ENCODE measurements at places on chromosomes 5 and 9.

- no peak for DNase-seq
These were observed 19.4 kb upstream of the LRRC14B start for GRCh38 chr5:171801-172331.

GRCh38 chr5:149445343-149445738 lies 66.2 kb upstream of the IL17B start:
- no peak for DNase-seq

- DNase-seq: no peak
These were observed 601 bp downstream of the FBXO38 start for GRCh38 chr5:148384380-148384737.

DNA sequence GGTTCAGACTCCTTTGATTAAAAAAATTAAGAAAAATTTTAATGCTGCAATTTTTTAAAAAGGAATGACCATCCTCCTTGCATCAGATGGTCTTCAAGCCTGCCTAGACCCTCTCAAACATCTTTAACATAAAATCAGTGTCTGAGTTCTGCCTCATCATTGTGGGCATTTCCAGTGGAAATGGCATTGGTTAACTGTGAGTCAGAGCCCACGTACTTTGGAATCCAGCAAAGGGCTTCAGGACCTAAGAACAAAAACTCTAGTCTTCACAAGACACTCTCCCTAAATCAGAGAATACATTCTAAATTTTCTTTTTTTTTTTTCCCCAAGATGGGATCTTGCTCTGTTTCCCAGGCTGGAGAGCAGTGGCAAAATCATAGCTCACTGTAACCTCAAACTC lies 9.4 kb upstream of the C5orf15 start:
- peak; percentile 85 for DNase-seq

- DNase-seq: no peak
These were observed 322.2 kb downstream of the GLIS3 start for GRCh38 chr9:3977614-3978112.

GRCh38 chr9:132127888-132128534 lies 33.8 kb upstream of the NTNG2 start:
- no peak for DNase-seq

- no peak for DNase-seq
These were observed 18.7 kb upstream of the WNT8A start for GRCh38 chr5:138065102-138065501.

DNA sequence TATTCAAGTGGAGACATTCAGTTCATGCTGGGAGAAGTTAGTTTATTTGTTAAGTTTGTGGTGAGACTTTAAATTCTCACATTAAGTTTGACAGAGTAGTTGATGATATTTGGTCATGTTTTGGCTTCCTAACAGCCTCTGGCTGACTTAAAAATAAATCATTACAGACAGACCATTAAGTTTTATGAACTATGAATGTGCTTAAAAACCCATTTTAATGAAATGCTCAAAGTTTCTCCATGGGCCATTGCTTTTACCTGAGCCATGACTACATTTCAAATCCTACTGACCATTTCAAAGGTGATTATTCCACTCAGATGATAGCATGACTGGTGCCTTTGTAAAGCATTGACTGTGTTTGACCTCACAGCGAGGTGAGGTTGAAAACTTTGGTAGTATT lies 192.7 kb downstream of the LRRC70 start:
- no peak for DNase-seq

- DNase-seq: no peak
These were observed 195.7 kb downstream of the ZNF608 start for GRCh38 chr5:124550731-124551130.

- no peak for DNase-seq
These were observed 22.0 kb upstream of the MAPK9 start for GRCh38 chr5:180313677-180314505.

- no peak for DNase-seq
These were observed 109.4 kb downstream of the C5orf15 start for GRCh38 chr5:133859073-133859472.

- no peak for DNase-seq
These were observed 745.2 kb upstream of the C9orf72 start for GRCh38 chr9:28318515-28318914.

DNA sequence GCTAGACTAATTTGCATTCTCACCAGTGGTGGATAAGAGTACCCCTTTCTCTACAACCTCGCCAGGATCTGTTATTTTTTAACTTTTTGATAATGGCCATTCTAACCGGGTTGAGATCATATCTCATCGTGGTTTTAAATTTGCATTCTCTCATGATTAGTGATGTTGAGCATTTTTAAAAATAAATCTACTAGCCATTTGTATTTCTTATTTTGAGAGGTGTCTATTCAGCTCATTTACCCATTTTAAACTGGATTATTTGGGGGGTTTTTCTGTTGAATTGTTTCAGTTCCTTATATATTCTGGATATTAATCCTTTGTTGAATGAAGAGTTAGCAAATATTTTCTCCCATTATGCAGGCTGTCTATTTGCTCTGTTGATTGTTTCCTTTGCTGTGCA lies 139.6 kb downstream of the ARSB start:
- DNase-seq: no peak

DNA sequence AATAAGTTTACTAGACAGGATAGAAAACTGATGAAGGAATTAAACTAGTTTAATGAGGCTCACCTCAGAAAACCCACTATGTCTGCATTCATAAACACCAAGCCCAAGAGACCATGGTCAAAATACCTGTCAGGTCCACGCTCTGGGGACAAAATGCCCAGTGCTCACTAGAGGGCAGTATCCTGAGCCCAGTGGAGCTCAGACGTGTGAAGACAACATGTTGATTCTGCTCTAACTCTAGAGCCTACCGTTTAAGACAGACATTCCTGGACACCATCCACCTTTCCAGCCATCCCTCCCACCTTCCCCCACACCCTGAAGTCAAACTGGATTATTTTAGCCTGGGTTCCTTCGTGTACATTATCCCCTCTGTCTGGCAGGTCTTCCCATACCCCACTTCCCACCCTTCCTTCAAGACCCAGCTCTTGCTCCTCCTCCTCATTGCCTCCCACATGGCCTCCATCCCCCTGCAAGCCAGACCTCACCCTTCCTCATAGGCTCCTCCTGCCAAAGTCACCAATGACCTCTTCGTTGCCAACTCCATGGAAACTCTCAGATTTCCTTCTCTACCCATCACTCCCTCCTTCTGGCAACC lies 142.3 kb upstream of the FSTL4 start:
- peak; percentile 7 for DNase-seq

- peak; percentile 7 for DNase-seq
These were observed 3.9 kb upstream of the BARX1 start for GRCh38 chr9:93958819-93959682.

GRCh38 chr5:86360801-86361200 lies 256.9 kb upstream of the COX7C start:
- DNase-seq: no peak

GRCh38 chr5:72121780-72122445 lies 14.6 kb downstream of the MAP1B start:
- DNase-seq: no peak

GRCh38 chr5:109410389-109411148 lies 795 bp upstream of the PJA2 start:
- DNase-seq: peak; percentile 75

DNA sequence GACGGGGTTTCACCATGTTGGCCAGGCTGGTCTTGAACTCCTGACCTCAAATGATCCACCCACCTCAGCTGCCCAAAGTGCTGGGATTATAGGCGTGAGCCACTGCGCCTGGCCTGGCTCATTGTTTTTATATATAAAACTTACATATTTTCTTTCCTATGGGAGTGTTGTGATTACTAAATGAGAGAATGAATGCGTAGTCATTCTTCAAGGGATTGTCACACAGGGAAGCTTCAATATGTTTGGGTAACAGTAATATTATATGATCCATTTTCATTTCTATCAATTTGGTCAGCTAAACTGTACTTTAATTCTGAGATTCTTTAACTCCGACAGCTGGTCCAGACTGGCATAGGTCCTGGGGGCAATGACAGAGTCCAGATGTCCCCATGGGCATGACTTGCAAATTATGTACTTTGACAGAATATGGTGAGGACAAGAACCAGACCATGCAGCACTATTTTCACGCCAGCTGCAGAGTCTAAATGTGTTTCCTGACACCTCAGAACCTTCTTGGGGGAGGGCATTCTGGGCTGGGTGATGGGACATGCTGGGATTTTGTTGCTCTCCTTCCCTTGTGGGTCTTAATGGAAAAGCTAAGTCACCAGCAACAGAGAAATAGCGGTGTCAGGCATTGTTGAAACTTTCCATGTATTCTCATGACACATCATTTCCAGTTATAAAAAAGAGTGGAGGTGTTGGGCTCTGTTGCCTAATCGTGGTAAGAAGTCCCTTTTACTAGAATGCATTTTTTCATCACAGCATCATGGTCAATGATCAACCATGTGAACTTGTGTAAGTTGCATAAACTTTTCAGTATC lies 40.9 kb upstream of the TNC start:
- DNase-seq: peak; percentile 78

GRCh38 chr5:175805256-175806011 lies 65.9 kb upstream of the CPLX2 start:
- DNase-seq: no peak
